ENCODE measurements at places on chromosomes 2 and 18.

GRCh38 chr18:45320724-45321123 lies 294.6 kb upstream of the SLC14A2 start:
- no peak for DNase-seq

DNA sequence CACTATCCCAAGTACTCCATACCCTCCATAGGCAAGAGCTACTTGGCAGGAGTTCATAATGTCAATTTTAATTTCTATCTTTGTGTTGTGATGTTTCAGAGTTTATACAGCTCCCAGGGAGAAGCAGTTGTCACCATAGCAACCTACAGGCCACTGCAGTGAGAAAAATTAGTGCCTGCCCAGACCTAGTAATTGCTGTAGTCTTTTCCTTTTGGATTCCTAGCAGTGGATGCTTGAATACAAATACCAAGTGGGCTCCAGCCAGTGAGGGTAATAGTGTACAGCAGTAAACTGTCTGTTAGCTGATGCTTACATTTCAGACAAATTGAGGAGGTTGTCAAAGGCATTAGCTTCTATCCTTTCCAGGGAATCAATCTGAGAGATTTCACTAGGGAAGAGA lies 26.7 kb downstream of the LHCGR start:
- no peak for DNase-seq

- no peak for DNase-seq
Measured at GRCh38 chr2:174569678-174570077, 27.9 kb downstream of the WIPF1 start.

DNA sequence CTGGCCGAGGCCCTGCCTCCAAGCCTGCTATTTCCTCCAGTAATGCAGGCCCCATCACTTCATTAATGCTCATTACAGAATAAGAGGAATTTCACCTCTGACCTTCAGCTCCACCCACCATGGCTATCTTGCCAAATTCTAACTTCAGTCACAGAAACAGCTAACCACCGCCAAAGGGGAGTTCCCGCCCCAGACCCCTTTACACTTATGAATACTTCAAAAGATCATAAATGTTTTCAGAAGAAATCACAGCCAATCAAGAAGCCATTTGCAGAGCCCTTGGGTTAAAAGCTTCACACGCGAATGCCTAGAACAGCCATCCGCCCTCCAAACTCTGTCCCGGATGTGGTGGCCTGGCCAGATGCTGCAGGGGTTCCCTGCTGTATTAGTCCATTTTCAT lies 73.8 kb upstream of the TWIST2 start:
- DNase-seq, result no peak

DNA sequence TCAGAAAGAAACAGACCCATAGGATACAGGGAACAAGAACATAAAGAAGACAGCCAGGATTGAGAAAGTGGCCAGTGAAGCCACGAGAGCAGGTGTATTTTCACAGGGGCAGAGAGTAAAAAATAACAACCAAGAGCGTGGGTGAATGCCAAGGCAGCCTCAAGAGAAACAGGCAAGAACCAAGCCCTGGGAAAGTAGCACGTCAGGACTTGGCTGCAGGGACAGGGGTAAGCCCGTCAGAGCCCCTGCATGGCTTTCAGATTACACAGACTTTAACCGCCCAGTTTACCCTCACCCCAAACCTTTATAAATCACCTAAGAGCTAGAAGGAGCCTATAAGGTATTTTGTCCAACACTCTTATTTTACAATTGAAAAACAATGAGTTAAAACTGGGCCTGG lies 43.7 kb downstream of the ARL4C start:
- no peak for DNase-seq

DNA sequence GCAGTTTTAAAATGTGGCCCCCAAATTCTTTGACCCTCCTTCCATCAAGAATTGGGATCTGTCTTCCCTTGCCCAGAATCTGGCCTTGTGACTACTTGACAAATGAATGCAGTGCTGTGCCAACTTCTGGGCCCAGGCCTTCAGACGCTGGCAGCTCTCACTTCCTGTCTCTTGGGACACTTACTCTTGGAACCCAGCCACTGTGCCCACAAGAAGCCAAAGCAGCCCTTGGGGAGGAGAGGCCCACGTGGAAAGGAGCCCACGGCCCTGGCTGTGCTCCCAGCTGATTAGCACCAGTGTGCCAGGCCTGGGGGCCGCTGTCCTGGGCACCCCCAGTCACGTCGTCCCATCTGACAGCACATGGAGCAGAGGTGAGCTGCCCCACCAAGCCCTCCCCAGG lies 56.6 kb downstream of the RPL37A start:
- DNase-seq, result no peak

GRCh38 chr2:218400167-218400929 lies 680 bp downstream of the CTDSP1 start:
- no peak for DNase-seq

DNA sequence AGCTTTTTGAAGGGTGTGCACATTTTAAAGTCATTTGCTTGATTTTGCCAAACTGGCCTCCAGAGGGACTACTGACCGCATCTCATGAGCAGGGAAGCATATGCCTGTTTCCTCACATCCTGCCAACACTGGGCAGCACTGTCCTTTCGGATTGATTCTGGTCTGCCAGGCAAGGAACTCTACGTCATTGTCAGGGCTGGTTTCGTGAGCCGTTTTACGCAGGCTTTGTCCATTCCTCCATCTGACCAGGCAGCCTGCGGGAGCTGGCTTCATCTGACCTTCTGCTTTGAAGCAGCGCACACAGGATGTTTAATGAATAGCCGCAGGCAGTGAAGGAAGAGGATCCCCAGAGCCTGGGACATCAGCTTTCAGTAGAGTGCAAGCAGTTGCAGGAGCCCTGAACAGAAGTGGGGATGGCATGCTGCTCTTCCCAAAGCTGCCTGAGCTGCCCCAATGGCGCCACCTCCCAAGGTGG lies 46.3 kb upstream of the SEMA4C start:
- no peak for DNase-seq

DNA sequence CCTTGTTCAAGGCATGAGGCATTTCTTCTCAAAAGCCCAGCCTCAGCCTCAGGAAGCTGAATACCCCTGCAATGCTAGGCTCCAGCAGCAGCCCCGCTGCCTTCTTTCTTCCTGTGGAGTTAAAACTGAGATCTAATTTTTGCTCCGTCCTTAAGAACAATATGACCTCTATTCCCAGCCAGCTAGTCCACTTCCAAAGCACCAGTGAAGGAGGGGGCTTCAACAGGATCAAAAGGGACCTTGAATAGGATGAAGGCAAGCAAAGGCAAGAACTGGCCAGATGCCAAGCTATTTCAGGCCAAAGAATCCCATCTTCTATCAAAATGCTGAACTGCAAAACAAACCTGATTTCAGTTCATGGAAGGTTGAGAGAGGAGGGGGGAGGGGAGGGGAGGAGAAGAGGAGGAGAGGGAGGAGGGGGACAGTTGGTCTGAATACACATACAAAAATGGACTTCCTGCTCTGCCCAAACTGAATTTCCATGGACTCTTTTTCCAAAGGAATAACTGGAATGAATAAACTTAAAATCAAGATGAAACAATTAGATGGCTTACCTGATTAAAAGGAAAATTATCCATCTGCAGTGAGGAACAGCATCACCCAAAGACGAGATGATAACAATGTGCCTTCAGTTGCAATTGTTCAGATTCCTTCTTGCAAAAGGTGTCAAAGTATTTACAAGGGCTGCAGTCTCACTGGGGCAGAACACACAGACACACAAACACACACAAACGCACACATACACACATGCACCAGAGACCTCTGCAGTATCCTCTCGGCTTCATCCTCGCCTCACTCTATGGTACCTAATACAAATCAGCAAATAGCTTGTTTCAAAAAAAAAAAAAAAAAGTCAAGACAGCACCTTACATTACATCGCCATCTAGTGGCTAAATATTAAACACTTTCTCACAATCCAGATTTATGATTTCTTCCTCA lies at the start of gene SCN1A:
SCN1A (minus strand) TSS at position 804 of the 939 bp plus-strand sequence. CDS start 54,399 bp downstream, outside the sequence.
- no peak for DNase-seq
